ENCODE measurements at places on chromosomes 2 and 18.

- DNase-seq: no peak
Measured at GRCh38 chr2:223523551-223524001, 78.6 kb downstream of the SCG2 start.

DNA sequence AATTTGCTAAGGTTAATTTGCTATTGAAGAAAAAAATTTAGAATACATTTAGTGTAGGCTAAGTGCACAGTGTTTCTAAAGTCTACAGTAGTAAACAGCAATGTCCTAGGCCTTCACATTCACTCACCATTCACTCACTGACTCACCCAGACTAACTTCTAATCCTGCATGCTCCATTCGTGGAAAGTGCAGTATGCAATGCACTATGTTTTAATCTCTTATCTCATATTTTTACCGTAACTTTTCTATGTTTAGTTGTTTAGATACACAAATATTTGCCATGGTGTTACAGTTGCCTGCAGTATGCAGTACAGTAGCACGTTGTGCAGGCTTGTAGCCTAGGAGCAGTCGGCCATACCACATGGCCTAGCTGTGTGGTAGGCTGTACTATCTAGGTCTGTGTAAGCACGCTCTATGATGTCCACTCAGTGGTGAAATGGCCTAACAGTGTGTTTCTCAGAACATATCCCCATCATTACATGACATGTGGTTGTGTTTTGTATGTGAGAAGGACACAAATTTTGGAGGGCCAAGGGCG is 18.1 kb upstream of the RFX8 start:
- DNase-seq: no peak

DNA sequence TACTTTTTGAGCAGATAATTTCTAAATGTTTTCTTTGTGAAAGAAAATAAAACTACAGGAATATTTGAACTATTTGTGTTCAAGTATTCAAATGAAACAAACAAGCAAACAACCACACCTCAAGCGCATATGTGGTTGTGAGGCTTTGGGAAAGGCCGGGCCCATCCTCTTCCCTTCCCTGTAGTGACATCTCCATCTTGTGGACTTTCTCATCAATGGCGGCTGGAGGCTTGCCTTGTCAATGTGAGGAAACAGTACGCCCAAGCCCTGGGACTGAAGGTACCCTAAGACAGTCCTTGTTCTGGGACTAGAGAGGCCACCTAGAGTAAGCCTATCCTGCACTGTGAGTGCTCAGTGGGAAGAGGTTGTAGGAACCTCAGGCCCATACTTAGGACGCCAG is 166.8 kb downstream of the TPGS2 start:
- no peak for DNase-seq

DNA sequence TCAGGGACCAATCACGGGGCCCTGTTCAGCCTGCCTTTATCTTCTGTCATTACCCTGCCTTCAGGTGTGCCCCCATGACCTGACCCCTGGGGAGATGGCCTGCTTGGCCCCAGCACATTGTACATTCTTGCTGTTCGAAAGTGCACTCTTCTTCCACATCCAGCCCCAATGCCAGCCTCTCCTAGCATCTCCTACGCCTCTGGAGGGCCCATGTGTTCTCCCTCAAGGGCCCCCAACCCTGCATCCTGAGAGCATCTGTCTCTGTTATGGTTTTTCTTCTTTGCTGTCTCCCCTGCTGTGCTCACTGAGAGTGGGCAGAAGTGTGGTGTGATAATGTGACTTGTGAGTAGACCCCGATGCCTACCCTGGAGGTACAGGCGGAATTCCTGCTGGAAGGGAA is 41.5 kb upstream of the OTOS start:
- DNase-seq: no peak
